Cortex of kidney (tissue), 1 donor: ENCODE measurements at places on chromosomes 5 and 9.

- DNase-seq: no peak
These were observed 51.6 kb downstream of the AHRR start for GRCh38 chr5:372996-373709.

GRCh38 chr9:12922224-12922866, 147.5 kb downstream of the LURAP1L start:
- DNase-seq: no peak

DNA sequence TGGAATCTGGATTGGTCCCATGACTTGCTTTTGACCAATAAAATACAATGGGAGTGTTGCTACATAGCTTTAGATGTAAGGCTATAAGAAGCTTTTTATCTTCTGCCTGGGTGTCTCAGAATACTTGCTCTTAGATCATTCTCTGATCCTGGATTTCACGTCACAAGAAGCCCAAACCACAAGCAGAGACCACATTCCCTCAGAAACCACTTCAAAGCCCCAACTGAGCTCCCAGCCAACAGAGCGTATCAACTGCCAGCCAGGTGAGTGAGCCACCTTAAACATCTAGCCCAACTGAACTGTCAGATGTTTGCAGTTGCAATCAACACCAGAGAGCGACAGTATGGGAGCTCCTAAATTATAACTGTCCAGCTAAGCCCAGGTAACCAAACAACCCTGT, 687.1 kb downstream of the TLE1 start:
- no peak for DNase-seq

- DNase-seq: no peak
These were observed 37.8 kb downstream of the OTULIN start for GRCh38 chr5:14702238-14702839.

GRCh38 chr9:33480976-33481375, 7.3 kb upstream of the NOL6 start:
- DNase-seq: no peak

- DNase-seq: no peak
These were observed 70.6 kb downstream of the DOCK2 start for GRCh38 chr5:169707686-169708085.

GRCh38 chr9:34623374-34624235, 3.3 kb upstream of the DCTN3 start:
- DNase-seq: no peak

DNA sequence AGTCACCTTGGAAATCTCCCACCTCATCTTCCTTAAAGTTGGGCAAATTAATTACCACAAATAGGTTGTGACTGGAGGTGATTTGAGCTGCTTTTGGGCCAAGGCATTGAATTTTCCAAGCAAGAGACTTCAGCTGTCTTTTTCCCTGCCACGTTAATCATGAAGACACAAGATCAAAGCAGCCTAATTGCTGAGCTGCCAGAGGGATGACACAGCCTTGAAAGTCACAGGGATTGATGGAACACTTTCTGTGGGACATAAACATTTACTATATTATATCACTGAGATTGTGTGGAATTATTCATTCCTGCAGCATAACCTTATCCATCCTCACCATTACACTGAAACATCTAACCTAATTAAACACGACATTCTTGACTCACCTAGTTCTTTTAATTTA, 172.2 kb downstream of the FAM170A start:
- no peak for DNase-seq

- DNase-seq: no peak
These were observed 457.7 kb downstream of the EFNA5 start for GRCh38 chr5:107213025-107213424.

- DNase-seq: no peak
These were observed 2.8 kb upstream of the MYORG start for GRCh38 chr9:34379334-34380033.

GRCh38 chr9:88691811-88692210, 156.8 kb downstream of the NXNL2 start:
- DNase-seq: no peak

- DNase-seq: no peak
These were observed 482 bp downstream of the OR13J1 start for GRCh38 chr9:35869621-35870216.

- no peak for DNase-seq
These were observed 188.7 kb downstream of the HSPA4 start for GRCh38 chr5:133240425-133241091.

DNA sequence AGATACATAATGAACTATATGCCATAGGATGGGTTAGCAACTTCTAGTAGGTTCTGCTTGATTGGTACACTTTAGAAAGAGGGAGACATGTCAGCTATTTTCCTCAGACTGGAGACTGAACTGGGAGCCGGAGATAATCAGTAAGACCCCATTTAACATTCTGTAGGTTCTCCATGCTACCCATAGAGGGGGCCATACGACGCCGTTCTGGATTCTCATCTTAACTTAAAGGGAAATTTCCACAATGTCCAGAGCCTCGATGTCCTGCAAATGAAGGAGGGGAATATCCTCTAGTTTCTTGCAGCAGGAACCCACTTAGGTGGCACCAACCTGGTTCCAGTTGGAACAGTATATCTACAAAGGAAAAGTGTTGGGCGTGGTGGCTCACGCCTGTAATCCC, 22.3 kb upstream of the NPM1 start:
- no peak for DNase-seq

GRCh38 chr9:95666785-95667155, 150.0 kb upstream of the PTCH1 start:
- no peak for DNase-seq
